ENCODE measurements at places on chromosomes 7 and 10. TPM values are rescaled to one million over a fixed set of nuclear protein-coding genes. Genes with fewer than 3 reads are reported as not detected.

- no peaks in the 10 kb centered on the region for H3K27me3 ChIP-seq
- H3K36me3 ChIP-seq, result no peaks in the 10 kb centered on the region
- H3K27ac ChIP-seq, result no peak overlapping the region
- H3K4me1 ChIP-seq, result no peaks in the 10 kb centered on the region
- DNase-seq, result no peak
Measured at GRCh38 chr7:84693483-84693882, 493.4 kb downstream of the SEMA3D start.

DNA sequence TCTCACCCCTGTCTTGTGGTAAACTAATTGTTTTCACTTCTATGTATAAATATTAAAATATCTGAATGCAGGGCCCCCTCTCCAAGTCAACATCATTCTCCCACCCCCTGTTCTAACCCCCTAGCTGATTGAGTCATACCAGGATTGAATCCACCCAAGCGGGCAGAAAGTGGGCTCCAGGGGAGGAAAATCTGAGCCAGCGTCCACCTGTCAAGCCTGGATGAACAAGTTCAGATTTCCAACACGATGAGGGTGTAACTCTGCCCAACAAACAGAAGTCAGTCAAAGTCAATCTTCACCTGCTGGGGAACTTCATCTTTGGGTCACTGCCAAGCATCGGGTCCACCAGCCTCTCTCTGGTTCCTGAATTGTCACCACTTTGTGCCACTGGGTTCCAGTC lies 162.9 kb upstream of the CELF2 start:
- H3K4me3 ChIP-seq, result no peak overlapping the region
- H3K4me1 ChIP-seq, result no peaks in the 10 kb centered on the region
- H3K27me3 ChIP-seq, result no peaks in the 10 kb centered on the region
- no peak for DNase-seq
- no peaks in the 10 kb centered on the region for H3K36me3 ChIP-seq

- H3K4me1 ChIP-seq, result no peaks in the 10 kb centered on the region
- no peak overlapping the region for H3K4me3 ChIP-seq
- DNase-seq, result no peak
- H3K36me3 ChIP-seq, result no peaks in the 10 kb centered on the region
- no peaks in the 10 kb centered on the region for H3K27me3 ChIP-seq
- H3K27ac ChIP-seq, result no peak overlapping the region
Measured at GRCh38 chr10:369221-369683, 234.0 kb downstream of the ZMYND11 start.

DNA sequence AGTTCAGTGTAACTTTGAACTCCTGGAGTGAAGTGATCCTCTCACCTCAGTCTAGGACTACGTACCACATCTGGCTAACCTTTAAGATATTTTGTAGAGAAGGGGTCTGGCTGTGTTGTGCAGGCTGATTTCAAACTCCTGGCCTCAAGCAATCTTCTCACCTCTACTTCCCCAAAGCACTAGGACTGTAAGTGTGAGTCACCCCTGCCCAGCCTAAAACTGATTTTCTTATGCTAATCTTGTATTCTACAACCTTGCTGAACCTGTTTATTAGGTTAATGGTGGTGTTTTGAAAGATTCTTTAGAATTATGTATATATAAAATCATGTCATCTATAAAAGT lies 58.0 kb downstream of the LCOR start:
- H3K4me1 ChIP-seq, result no peaks in the 10 kb centered on the region
- DNase-seq, result no peak
- H3K36me3 ChIP-seq, result no peaks in the 10 kb centered on the region
- H3K27me3 ChIP-seq, result no peaks in the 10 kb centered on the region
- H3K27ac ChIP-seq, result no peak overlapping the region

GRCh38 chr10:30866896-30867295 lies 164.8 kb downstream of the ZNF438 start:
- no peaks in the 10 kb centered on the region for H3K4me1 ChIP-seq
- no peaks in the 10 kb centered on the region for H3K27me3 ChIP-seq
- no peak for DNase-seq
- no peak overlapping the region for H3K4me3 ChIP-seq
- H3K27ac ChIP-seq, result no peak overlapping the region

DNA sequence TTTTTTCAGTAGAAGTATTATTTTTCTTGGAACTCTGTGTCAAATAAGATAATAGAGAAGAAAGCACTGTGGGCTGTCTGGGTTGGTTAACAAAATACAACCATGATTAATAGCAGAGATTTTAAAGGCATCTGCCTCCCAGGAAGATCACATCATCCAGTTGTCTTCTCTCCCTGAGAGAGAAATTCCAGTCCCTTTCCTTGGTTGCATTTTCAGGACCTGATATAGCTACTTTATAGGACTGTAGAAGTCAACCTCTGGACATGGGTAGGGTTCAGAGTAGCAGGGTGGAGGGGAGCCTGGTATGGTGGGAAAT lies 309.9 kb upstream of the IGFBP3 start:
- no peak overlapping the region for H3K27ac ChIP-seq
- DNase-seq, result no peak

GRCh38 chr7:30430276-30430675 lies 48.3 kb downstream of the NOD1 start:
- H3K36me3 ChIP-seq, result peaks cover 9% of the 10 kb centered on the region
- no peaks in the 10 kb centered on the region for H3K4me1 ChIP-seq
- no peak overlapping the region for H3K27ac ChIP-seq
- no peak for DNase-seq

GRCh38 chr7:154735766-154736165 lies 267.2 kb downstream of the PAXIP1 start:
- no peak overlapping the region for H3K27ac ChIP-seq
- no peak for DNase-seq
- no peak overlapping the region for H3K4me3 ChIP-seq
- H3K4me1 ChIP-seq, result no peaks in the 10 kb centered on the region

GRCh38 chr10:31708474-31708873 lies 220.2 kb downstream of the ARHGAP12 start:
- H3K4me3 ChIP-seq, result no peak overlapping the region
- DNase-seq, result no peak
- no peak overlapping the region for H3K27ac ChIP-seq

GRCh38 chr7:116403265-116403664 lies 96.3 kb upstream of the CAV2 start:
- H3K27me3 ChIP-seq, result peaks cover 3% of the 10 kb centered on the region
- no peaks in the 10 kb centered on the region for H3K4me1 ChIP-seq
- H3K36me3 ChIP-seq, result no peaks in the 10 kb centered on the region
- H3K4me3 ChIP-seq, result no peak overlapping the region
- DNase-seq, result no peak
- H3K27ac ChIP-seq, result no peak overlapping the region

DNA sequence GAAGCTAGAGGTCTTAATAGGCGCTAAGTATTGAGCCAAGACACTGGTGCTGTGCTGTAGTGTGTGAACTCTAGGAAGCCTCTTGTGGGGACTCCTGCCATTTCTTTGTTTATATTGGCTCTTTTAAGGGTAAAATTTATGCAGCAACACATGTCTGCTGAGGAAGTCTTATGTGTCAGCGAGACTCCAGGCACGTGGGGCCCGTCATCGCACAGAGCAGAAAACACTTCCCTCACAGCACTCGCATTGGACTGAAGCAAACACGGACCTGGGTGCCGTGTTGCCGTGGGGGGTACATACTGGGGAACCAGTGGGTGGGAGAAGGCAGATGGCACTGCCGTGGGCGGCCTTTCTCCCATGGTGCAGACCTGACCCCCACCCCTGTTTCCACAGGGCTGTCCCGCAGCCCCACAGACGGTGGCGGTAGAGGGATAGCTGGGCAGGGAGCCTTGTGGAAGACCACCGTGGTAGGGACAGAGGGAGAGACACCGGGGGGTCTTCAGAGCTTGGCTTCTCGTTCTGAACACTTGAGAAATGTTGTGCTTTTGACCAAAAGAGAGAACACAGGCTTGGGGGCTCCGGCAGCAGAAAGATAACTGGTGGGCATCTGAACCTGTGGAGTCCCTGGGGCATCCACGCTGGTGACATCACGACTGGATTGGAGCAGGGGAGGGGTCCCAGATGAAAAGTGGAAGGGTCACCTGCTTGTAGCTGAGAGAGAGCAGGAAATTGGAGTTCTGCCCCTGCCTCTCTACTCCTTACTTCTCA lies 284.7 kb upstream of the SHH start:
- H3K4me1 ChIP-seq, result no peaks in the 10 kb centered on the region
- H3K27me3 ChIP-seq, result no peaks in the 10 kb centered on the region
- no peak overlapping the region for H3K4me3 ChIP-seq
- no peak overlapping the region for H3K27ac ChIP-seq
- no peak for DNase-seq
- no peaks in the 10 kb centered on the region for H3K36me3 ChIP-seq

- H3K27me3 ChIP-seq, result no peaks in the 10 kb centered on the region
- no peaks in the 10 kb centered on the region for H3K36me3 ChIP-seq
- no peak for DNase-seq
Measured at GRCh38 chr10:130929422-130930325, 381.8 kb downstream of the TCERG1L start.

GRCh38 chr10:125187238-125188194 lies 27.2 kb upstream of the CTBP2 start:
- no peak overlapping the region for H3K27ac ChIP-seq
- no peak for DNase-seq
- no peak overlapping the region for H3K4me3 ChIP-seq
- no peaks in the 10 kb centered on the region for H3K4me1 ChIP-seq
- no peaks in the 10 kb centered on the region for H3K27me3 ChIP-seq
- no peaks in the 10 kb centered on the region for H3K36me3 ChIP-seq

GRCh38 chr10:35797187-35797586 lies 155.1 kb upstream of the FZD8 start:
- no peaks in the 10 kb centered on the region for H3K36me3 ChIP-seq
- DNase-seq, result no peak
- no peaks in the 10 kb centered on the region for H3K4me1 ChIP-seq
- no peak overlapping the region for H3K4me3 ChIP-seq
- H3K27ac ChIP-seq, result no peak overlapping the region

DNA sequence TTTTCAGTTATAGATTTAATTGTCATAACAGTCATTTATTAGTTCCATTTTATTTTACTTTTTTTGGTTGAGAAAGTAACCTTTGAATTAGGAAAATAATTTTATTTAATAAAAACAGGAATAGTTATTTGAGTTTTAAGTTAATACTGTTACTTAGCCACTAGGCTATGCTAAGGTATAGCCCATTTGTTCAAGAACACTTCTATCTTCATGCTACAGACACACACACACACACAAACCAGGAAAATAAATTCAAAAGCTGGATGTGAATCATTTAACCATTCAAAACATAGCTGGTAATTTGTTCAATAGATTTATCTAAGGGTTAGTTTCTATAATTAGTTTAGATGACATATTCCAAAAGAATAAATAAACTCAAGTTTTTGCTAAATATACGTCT lies 148.4 kb downstream of the RNF133 start:
- no peaks in the 10 kb centered on the region for H3K27me3 ChIP-seq
- no peaks in the 10 kb centered on the region for H3K4me1 ChIP-seq
- no peak overlapping the region for H3K4me3 ChIP-seq

DNA sequence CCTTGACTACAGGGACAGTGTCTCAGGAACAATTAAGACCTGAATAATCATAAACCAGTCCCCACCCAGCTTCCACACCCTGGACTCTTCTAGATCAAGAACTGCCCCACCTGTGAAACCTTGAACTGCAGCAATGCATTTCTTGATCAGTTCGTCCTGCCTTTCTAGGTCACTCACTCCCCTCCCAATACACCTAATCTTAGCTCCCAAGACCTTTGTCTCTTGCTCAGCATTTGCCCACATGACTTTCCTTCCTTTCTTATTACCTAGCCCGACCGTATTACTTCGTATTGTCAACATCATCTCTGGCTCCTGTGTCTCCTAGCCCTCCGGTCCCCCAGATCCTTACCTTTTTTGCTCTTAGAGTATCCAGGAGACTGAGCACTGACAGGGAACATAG lies 5.5 kb upstream of the NAMPT start:
- DNase-seq, result no peak
- peaks cover 7% of the 10 kb centered on the region for H3K4me1 ChIP-seq
- H3K36me3 ChIP-seq, result no peaks in the 10 kb centered on the region
- no peaks in the 10 kb centered on the region for H3K27me3 ChIP-seq

GRCh38 chr10:44640429-44640828 lies 255.5 kb upstream of the CXCL12 start:
- H3K27me3 ChIP-seq, result no peaks in the 10 kb centered on the region
- no peaks in the 10 kb centered on the region for H3K4me1 ChIP-seq
- no peak overlapping the region for H3K27ac ChIP-seq
- no peak for DNase-seq
- H3K4me3 ChIP-seq, result no peak overlapping the region

DNA sequence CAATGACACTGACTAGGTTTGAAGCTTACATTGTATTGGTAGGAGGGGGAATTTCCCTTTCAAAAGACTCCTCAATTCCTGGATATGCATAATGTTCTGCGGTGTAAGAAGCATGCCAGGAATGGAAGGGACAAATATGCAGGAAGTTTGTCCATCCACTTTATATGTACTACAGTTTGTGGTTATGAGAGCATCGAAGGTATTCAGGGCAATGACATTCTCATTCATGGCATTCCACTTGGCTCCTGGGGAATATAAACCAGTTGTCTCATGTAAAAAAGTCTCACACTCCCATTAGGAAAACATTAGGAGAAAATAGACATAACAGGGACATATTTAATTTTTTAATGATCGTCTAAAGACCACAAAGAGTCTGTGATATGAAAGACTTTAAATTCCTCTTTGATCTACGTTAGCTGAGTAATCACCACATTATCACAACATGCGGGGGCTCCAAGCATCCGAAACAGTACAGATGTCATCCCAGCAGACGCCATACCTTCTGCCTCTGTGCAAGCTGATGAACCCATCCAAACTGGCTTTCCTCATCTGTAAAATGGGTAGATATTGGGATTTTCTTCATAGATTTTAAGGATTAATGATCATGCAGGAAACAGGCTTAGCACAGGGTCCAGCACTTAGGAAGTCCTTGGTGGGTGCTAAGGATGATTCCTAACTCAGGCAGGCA lies 675.3 kb downstream of the INHBA start:
- no peaks in the 10 kb centered on the region for H3K36me3 ChIP-seq
- DNase-seq, result no peak
- no peaks in the 10 kb centered on the region for H3K27me3 ChIP-seq
- H3K4me1 ChIP-seq, result no peaks in the 10 kb centered on the region
- H3K4me3 ChIP-seq, result no peak overlapping the region

DNA sequence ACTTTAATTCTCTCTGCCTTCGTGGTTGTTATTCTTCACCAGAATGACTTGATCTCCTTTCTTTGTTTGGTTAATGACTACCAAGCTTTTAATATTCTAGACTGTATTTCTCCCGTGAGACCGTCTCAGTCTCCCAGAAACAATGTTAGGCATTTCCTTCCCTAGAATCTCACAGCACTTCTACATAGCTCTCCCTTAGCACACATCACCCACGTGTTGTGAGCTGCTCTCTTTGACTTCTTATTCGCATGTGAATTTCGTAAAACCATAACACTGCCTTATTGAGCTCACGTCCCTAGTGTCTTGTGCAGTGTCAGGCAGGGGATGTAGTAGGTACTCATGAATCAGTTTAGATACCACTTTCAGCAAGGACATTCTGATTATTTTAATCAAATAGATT lies 57.5 kb upstream of the MGAM2 start:
- H3K4me1 ChIP-seq, result no peaks in the 10 kb centered on the region
- no peak overlapping the region for H3K27ac ChIP-seq
- no peak overlapping the region for H3K4me3 ChIP-seq
- H3K36me3 ChIP-seq, result no peaks in the 10 kb centered on the region
- no peaks in the 10 kb centered on the region for H3K27me3 ChIP-seq

- H3K4me1 ChIP-seq, result no peaks in the 10 kb centered on the region
- no peak overlapping the region for H3K4me3 ChIP-seq
- no peak overlapping the region for H3K27ac ChIP-seq
- no peak for DNase-seq
Measured at GRCh38 chr10:126661356-126661755, 9.1 kb downstream of the C10orf90 start.

The GRID2IP gene
- polyA plus RNA-seq, result not detected

The VPS50 gene
- polyA plus RNA-seq, result 14.9 TPM

The EMX2 gene
- polyA plus RNA-seq, result not detected

The FASTK gene
- polyA plus RNA-seq, result 52.0 TPM

The MSS51 gene
- polyA plus RNA-seq, result 0.14 TPM

The ACBD7 gene
- polyA plus RNA-seq, result not detected

The NRG3 gene
- polyA plus RNA-seq, result not detected

The CCDC136 gene
- polyA plus RNA-seq, result 2.6 TPM

The RHOBTB1 gene
- polyA plus RNA-seq, result not detected
